ENCODE measurements at places on chromosomes 4 and X. TPM values are rescaled to one million over a fixed set of nuclear protein-coding genes. Genes with fewer than 3 reads are reported as not detected.

Gene AMOT
- total RNA-seq: 2.5 TPM

Gene VGLL1
- not detected for total RNA-seq

Gene ENPP6
- total RNA-seq: 1.2 TPM

Gene TBC1D8B
- total RNA-seq: 0.19 TPM

GRCh38 chrX:40144576-40144975, 46.8 kb upstream of the BCOR start:
- peaks cover 5% of the 10 kb centered on the region for H3K27me3 ChIP-seq
- no peak overlapping the region for H3K4me3 ChIP-seq
- peaks cover 1% of the 10 kb centered on the region for H3K36me3 ChIP-seq
- H3K4me1 ChIP-seq: no peaks in the 10 kb centered on the region
- no peak overlapping the region for H3K27ac ChIP-seq

GRCh38 chrX:129779747-129780146, at the start of gene SASH3:
Gene SASH3, plus strand, starts transcription at chrX:129779949. Its CDS starts 149 bp downstream, at chrX:129780098.
- peak; percentile 89 for DNase-seq
- peak within 1 kb of the TSS; percentile 95 for H3K27ac ChIP-seq
- H3K4me1 ChIP-seq: peaks cover 51% of the 10 kb centered on the region
- no peaks in the 10 kb centered on the region for H3K27me3 ChIP-seq
- peaks cover 37% of the 10 kb centered on the region for H3K36me3 ChIP-seq
- H3K4me3 ChIP-seq: peak within 1 kb of the TSS; percentile 90

GRCh38 chrX:124467202-124467601, 120.8 kb downstream of the SH2D1A start:
- H3K36me3 ChIP-seq: no peaks in the 10 kb centered on the region
- H3K27ac ChIP-seq: no peak overlapping the region

- no peaks in the 10 kb centered on the region for H3K27me3 ChIP-seq
- peak overlapping the region; percentile 98 for H3K27ac ChIP-seq
- peaks cover 32% of the 10 kb centered on the region for H3K4me1 ChIP-seq
- H3K36me3 ChIP-seq: peaks cover 29% of the 10 kb centered on the region
- peak overlapping the region; percentile 97 for H3K4me3 ChIP-seq
These were observed 1.9 kb upstream of the TMSB4X start for GRCh38 chrX:12972878-12973560.

DNA sequence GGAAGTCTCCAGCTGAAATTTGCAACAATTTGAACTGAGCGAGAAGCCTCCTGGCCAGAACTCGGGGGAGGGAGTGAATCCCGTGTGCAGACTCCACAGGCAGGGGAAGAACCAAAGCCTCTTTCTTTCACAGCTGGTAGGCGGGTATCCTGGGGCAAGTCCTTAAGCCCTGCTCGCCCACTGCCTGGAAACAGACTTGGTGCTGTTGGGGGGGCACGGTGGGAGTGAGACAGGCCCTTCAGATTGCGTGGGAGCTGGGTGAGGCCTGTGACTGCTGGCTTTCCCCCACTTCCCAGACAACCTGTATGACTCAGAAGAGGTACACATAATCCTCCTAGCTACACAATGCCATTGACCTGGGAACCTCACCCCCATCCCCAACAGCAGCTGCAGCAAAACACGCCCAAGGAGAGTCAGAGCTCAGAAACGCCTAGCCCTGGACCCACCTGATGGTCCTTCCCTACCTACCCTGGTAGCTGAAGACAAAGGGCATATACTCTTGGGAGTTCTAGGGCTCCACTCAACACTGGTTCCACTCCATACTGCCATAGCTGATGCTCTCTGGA, 22.4 kb upstream of the RLIM start:
- H3K36me3 ChIP-seq: no peaks in the 10 kb centered on the region
- no peak for DNase-seq
- no peak overlapping the region for H3K27ac ChIP-seq
- H3K27me3 ChIP-seq: no peaks in the 10 kb centered on the region

DNA sequence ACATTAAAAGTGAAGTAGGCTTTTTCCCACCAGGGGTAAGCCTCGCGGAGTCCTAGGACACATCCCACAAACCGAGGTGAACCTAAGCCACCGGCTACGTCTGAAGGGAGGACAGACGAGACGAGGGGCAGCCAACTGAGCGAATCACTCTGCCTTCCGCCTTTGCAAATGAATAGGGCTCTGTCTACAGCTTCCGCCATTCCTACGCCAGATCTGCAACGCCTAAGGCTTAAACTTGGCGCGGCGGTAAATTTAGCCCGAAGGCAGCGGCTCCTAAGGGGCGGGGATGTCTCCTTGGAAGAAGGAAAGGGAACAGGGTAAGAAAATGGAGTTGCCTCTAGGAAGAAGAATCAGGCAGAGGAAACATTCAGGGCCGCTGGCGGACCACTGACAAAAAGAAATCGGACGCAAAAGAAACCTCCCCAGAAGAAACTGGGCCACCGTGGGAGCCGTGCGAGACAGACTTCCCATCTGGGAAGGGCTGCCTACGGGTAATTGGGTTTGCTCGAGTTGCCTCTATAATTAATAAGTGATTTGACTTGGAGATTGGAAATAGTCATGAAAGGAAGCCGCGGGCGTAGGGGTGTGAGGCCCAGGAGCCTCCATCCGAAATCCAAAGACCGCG, 90.5 kb downstream of the BCOR start:
- no peak overlapping the region for H3K27ac ChIP-seq
- H3K36me3 ChIP-seq: no peaks in the 10 kb centered on the region
- peaks cover 27% of the 10 kb centered on the region for H3K27me3 ChIP-seq
- DNase-seq: no peak
- no peak overlapping the region for H3K4me3 ChIP-seq
- H3K4me1 ChIP-seq: peaks cover 26% of the 10 kb centered on the region

GRCh38 chrX:68354879-68355628, 78.2 kb downstream of the OPHN1 start:
- H3K27ac ChIP-seq: no peak overlapping the region
- no peaks in the 10 kb centered on the region for H3K4me1 ChIP-seq
- no peak overlapping the region for H3K4me3 ChIP-seq
- no peaks in the 10 kb centered on the region for H3K36me3 ChIP-seq

All from activated CD4-positive, alpha-beta T cell treated with anti-CD3 and anti-CD28 coated beads, Interleukin-2, amount 10 ng/mL, durations not matched to agents 24 days and 14 days (primary cell).